ENCODE measurements at places on chromosomes 7 and 10.

DNA sequence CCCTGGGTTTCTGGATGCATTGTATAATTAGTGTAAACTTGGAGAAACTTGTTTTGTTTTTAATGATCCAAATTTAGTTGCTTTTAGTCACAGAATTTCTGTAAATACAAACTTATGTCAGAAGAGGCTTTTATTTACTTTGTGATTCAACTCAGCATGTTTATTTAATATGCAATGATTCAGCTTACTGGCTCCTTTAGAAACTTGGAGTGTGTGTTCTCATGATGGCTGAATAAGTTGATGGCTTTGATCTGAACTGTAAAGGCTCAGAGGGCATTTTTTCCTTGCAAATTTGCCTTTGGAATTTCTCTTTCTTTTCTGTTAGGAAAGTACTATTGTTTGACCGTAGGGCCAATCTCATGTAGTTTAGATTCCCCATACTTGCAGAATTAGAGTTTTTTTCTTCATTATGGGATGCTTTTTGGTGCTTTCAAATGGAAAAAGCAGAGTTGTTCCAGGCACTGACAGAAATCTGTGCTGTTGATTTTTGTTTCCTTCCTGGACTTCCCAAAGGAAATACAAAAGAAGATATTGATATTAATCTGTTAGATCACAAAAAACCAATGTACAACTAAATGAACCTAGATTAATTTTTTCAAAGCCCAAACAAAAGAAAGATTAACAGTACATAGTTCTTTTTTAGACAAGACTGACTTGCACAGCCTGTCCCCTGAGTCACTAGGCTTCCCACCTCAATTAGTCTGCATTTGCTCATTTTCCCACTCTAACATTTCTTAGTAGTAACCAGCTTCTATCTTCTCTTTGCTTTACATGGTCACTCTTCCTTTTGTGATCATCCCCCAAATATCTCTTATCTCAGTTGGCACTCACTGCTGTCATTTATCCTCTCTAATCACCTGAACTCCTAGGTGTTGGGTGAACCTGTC lies 96.8 kb upstream of the AGR3 start:
- DNase-seq, result no peak

DNA sequence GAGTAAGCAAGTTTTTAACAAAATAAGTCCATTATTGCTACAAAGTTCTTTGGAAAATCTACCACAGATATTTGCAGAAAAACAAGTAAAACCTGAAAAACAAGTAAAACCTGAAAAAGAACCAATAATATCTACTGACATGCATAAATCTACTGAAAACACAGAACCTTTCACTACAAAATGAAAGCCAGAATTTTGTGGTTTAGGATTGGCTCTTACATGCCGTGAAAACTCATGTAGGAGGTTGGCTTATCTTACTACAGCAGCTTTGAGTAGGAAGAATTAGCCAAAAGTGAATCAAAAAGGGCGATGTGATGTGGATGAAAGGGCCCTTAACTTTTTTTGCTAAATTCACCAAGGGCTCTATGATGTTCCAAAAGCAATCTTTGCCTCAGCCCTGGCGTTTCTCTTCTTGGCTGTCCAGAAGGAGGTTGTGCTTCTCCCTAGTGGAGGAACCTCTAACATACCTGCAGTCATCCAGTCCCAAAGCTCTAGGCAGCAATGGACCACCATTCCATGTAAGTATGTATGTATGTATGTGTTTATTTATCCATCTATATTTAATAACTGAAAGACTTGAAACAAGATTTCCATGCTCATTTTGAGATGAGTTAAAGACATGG lies 93.5 kb upstream of the ZNF804B start:
- no peak for DNase-seq

DNA sequence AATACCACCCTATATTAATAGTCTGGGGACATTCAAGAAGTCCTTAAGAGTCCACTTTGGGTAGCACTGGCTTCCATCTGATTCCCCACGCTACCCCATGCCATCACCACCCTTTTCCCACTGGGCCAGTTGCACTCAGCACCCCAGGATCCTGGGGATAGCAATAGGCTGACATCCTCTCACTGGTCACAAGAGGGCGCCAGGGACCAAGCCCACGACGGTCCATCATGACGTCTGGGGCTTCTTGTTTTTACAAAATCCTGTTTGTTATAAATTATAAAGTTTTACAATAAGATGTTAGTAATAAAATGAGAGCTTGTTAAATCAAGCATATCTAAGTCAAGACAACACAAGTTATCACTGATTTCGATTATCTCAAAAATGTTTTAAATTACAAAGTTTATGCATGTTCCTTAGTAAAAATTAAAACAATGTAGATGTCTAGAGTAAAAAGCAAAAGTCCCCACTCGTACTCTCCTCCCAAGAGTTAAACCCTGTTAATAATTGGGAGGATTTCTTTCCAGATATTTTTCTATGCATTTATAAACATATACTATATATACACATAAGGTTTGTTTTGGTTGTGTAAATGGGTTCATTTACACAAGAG lies 15.4 kb downstream of the GPNMB start:
- DNase-seq, result no peak

DNA sequence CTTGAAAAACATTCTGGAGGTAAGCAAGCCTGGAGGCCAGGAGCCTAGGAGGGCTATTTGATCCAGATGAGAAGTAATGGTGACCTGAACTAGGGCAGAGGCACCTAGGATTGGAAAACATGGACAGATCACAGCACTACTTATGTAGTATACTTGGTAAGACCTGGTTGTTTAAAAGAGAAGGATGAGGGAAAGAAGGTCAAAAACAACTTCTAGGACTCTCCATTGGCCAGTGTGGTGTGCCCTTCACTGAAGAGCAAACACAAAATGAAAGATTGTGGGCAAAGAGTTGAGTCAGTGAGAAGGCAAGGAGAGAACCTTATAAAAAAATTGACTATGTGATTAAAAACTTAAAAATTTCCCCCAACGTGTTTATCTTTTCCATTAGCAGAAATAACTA lies 14.3 kb downstream of the ANKRD1 start:
- DNase-seq, result no peak

DNA sequence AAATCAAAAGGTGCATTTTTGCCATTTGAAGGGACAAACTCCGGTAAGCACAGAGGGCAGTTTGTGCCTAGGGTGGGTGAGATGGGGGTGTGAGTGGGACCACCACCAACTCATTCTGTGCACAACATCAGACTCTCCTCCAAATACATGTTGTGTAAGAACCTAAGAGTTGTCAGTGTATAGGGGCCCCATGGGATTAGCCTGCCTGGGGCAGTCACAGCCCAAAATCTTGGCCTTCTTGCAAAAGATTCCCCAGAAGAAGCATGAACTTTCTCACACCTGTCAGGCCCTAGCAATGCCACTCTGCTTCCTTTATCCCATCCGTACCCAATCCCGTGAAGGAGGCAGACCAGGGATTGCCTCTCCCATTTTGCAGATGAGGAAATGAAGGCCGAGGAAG lies 47.1 kb upstream of the NANOS1 start:
- DNase-seq, result no peak

DNA sequence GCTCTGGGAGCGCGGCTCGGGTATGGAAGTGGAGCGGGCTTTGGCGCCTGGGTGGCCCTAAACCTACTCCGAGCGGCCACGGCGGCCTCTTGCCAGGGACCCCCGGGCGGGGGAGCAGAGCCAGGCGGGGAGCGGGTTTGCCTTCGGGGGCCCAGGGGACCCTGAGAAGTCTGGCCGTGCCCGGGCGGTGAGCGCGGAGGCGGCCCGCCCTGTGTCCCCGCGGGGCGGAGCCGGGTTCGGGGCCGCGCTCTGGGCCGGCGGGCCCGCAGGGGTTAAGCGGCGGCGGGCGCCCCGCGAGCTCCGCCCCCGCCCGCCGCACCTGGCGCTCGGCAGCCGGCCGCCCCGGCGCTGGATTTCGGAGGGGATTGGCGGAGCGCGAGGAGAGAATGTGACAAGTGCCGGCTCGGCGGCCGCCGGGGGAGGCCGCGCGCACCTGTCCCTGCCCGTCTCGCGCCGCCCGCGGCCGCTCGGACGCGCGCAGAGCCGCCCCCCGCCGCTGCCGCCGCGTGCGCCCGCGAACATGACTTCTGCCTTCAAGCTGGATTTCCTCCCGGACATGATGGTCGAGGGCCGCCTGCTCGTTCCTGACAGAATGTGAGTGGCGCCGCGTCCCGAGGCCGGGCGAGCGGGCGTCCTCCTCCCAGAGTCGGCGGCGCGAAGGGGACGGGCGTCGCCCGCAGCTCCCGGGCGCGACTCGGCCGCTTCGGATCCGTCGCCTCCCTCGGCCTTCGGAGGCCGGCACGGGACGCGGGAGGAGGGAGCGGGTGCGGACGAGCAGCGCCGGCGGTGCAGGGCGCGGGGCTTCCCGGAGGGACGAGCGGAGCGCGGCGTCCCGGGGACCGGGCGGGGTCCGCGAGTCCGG lies at the start of gene CELF2:
CELF2 (plus strand) TSS at position 303 of the 862 bp plus-strand sequence; CDS start at position 521, 218 bp downstream.
- DNase-seq, result no peak

DNA sequence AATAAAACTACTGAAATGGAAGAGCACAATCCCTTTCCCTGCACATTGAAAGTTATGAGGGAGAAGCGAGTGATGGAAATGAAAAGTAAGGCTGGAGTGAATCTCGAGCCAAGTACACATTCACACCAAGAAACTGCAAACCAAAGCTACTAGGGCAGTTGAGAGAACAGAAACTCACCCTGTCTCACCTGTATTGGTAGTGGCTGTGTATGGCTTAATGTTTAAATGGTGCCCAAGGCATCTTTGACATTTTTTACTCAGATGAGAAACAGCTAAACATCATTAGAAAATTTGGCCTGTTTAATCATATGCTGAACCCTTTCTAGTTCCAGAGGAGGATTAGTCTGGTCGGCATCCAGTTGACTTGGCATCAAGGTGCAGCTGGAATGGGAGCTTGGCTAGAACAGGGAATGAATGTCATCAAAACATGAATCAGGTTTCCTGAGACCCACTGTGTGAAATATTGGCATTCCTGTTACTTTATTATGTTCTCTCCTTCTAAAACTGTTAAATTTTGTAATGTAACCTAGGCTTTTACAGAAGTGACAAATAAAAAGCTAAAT lies 840.8 kb downstream of the GRM8 start:
- DNase-seq, result no peak

DNA sequence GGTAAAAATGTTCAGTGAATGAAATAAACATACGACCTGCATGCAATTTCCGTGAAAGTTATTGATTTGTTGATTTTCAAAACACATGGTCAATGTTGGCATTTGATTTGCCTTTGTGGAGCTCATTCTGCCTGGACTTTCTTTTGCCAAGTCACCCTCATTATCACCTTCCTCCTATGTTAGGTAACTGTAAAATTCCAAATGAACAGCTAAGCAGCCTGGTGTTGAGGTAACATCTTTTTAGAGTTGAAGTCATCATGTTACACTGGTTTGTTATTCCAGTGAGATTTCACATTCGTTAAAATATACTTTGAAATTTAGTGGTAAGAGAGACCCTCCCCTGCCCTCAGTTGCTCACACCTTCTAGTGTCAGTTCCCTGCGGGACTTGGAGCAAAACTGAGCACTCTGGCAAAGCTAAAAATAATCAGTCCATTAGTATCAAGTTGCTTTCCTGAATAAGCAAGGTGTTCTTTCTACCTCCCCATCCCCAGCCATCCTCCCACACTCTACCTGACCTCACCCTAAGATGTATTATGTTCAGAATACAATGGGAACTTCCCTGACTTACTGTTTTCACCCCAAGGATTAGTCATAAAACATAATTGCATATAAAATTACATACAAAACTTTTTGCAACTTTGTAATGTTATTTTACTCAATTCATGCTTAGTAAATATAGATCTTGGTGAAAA lies 283.3 kb upstream of the SEMA3A start:
- no peak for DNase-seq

Data from hypothalamus (tissue), 51 donors.